Mesenchymal stem cell (in vitro differentiated cells and primary cell): ENCODE measurements at places on chromosomes 12 and 14.

DNA sequence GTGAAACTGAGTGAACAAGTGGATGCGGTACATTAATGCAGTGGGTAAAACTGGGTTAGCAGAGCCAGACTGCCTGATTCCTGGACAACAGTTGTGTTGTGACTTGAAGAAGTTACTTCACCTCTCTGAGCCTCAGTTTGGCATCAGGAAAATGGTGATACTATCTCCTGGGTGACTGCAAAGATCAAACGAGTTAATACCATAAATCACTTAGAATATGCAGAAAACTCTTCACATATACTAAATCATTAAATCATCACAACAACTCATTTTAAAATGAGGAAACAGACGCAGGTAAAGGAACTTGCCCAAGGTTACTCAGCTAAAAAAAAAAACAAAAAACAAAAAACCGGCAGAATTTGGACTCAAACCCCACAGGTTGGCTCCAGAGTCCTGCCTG lies 811 bp downstream of the MTERF2 start:
- no peaks in the 10 kb centered on the region for H3K27me3 ChIP-seq
- peaks cover 8% of the 10 kb centered on the region for H3K4me1 ChIP-seq
- H3K27ac ChIP-seq: peak overlapping the region; percentile 91
- no peak for DNase-seq
- H3K36me3 ChIP-seq: peaks cover 5% of the 10 kb centered on the region
- peak overlapping the region; percentile 83 for H3K4me3 ChIP-seq

- no peaks in the 10 kb centered on the region for H3K4me1 ChIP-seq
- no peak for DNase-seq
- no peaks in the 10 kb centered on the region for H3K27me3 ChIP-seq
- no peaks in the 10 kb centered on the region for H3K36me3 ChIP-seq
Measured at GRCh38 chr12:80230068-80230467, 130.7 kb downstream of the OTOGL start.

DNA sequence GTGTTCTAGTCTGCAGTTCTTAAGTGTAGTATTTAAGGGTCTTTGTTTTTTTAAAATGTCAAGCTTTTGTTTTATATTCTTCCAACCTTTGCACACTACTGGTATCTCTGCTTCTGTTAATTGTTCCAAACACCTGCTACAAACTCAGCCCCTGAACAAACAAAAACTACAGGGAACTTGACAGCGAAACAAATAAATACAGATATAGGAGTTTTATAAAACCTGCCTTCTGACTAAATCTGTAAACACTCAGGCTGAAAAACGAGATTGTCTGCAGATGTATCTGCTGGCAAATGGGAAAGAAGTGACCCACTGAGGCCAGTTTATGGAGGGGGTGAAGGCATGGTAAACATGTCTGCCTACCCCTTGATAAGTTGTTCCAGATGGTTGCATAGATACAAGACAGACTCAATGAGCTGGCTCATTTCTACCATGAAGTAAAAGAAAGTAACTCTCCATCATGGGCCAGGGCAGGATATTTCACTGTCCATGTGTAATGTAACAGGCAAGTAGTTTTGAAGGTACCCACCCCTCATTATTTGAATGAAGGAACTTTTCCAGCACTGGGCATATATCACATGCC lies 75.6 kb downstream of the LMO3 start:
- DNase-seq: no peak
- H3K4me3 ChIP-seq: no peak overlapping the region
- H3K27ac ChIP-seq: no peak overlapping the region
- H3K4me1 ChIP-seq: no peaks in the 10 kb centered on the region

GRCh38 chr12:61916831-61917230 lies 343.4 kb upstream of the USP15 start:
- no peaks in the 10 kb centered on the region for H3K4me1 ChIP-seq
- H3K4me3 ChIP-seq: no peak overlapping the region
- H3K27ac ChIP-seq: no peak overlapping the region
- H3K36me3 ChIP-seq: no peaks in the 10 kb centered on the region

DNA sequence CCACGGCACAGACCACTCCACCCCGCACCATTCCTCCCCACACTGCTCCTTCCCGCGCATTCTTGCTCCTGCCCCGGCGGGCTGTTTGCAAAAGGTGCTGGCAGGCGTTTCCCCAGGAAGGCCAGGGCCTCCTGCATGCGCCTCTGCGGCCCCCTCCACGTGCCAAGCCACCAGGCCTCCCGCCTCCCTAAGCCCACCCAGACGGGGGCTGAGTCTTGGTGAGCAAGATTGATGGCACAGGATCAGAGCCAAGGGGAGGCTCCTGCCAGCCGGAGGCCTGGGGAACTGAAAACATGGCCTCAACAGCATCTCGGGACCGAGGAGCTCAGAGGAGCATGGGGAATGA lies 328.3 kb upstream of the DIO3 start:
- H3K27me3 ChIP-seq: peaks cover 31% of the 10 kb centered on the region
- H3K4me1 ChIP-seq: peaks cover 13% of the 10 kb centered on the region
- no peak for DNase-seq
- no peaks in the 10 kb centered on the region for H3K36me3 ChIP-seq

GRCh38 chr12:106919910-106920544 lies 35.7 kb upstream of the TMEM263 start:
- H3K27ac ChIP-seq: no peak overlapping the region
- DNase-seq: peak; percentile 58

GRCh38 chr14:71739273-71739990 lies 192.8 kb upstream of the RGS6 start:
- H3K27ac ChIP-seq: no peak overlapping the region
- no peaks in the 10 kb centered on the region for H3K4me1 ChIP-seq
- no peak for DNase-seq
- no peaks in the 10 kb centered on the region for H3K27me3 ChIP-seq
- H3K4me3 ChIP-seq: no peak overlapping the region
- H3K36me3 ChIP-seq: peaks cover 43% of the 10 kb centered on the region

DNA sequence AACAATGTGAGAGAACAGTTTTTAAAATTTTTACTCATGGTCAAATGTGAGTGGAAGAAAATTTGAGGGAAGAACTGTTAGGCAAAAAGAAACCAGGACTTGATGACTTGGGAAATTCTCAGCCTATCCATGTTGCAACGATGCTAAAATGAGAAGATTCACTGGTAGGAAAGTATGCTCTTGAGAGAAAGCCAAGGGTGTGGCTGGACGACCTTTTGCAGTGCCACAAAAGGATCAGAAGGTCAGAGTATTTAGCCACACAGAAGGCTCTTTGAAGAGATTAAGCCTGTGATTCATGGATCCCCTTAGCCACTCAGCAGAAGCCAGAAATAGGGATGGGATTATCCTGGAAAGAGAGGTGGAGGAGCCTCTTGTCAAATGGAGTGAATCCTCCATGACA lies 336.8 kb downstream of the LRIG3 start:
- no peaks in the 10 kb centered on the region for H3K27me3 ChIP-seq
- no peak overlapping the region for H3K4me3 ChIP-seq
- H3K36me3 ChIP-seq: no peaks in the 10 kb centered on the region
- no peak overlapping the region for H3K27ac ChIP-seq
- peak; percentile 57 for DNase-seq
- H3K4me1 ChIP-seq: no peaks in the 10 kb centered on the region

- H3K4me1 ChIP-seq: peaks cover 3% of the 10 kb centered on the region
- H3K27me3 ChIP-seq: no peaks in the 10 kb centered on the region
- H3K4me3 ChIP-seq: no peak overlapping the region
- H3K27ac ChIP-seq: peak overlapping the region; percentile 39
- no peak for DNase-seq
Measured at GRCh38 chr14:86997271-86997670, 995.7 kb downstream of the GALC start.

DNA sequence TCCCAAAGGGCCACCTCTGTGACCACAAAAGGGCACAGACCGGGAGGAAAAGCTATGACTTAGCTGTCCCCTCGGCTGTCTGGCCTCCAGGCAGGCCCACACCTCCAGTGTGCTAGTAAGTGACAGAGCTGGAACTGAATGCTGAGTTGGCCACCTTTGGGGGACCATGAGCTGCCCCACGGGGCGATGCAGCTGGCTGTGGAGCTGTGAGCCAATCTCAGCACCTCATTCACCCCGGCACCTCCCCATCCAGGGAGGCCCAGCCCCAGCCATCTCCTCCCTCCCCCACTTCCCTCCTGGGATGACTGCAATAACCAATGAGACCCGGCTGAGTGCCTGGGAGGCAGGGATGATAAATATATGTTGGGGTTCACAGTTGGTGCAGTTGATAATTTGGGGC lies 12.2 kb upstream of the TESC start:
- H3K36me3 ChIP-seq: no peaks in the 10 kb centered on the region
- DNase-seq: no peak
- H3K4me1 ChIP-seq: peaks cover 7% of the 10 kb centered on the region
- H3K27me3 ChIP-seq: peaks cover 52% of the 10 kb centered on the region
- H3K4me3 ChIP-seq: no peak overlapping the region

DNA sequence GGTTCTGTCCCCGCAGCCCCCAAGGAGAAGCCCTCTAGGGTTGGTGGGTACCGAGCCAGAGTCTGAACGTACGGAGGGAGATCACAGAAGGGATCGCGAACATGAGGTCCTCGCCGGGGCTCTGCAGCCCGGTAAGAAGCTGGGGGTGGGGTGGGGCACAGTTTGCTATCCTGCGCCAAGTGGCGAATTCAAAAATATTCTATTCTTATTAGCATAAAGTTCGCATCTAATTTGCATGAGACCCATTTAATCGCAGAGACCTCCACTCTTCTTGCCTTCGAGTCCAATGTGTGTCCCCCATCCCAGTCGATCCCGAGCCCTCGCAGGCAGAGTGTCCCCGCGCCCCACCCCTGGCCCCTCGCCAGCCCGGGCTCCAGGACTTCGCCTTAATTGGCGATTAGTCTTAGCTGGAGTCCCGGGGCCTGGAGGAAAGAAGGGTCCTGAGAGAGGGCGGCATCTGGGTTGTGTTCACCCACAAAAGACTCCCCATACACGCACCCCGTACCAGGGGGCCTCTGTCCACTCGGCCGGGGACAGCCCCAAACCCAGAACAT lies 604 bp upstream of the ARHGEF25 start:
- H3K4me1 ChIP-seq: peaks cover 16% of the 10 kb centered on the region
- no peak for DNase-seq
- H3K36me3 ChIP-seq: peaks cover 50% of the 10 kb centered on the region
- no peak overlapping the region for H3K27ac ChIP-seq
- no peaks in the 10 kb centered on the region for H3K27me3 ChIP-seq

DNA sequence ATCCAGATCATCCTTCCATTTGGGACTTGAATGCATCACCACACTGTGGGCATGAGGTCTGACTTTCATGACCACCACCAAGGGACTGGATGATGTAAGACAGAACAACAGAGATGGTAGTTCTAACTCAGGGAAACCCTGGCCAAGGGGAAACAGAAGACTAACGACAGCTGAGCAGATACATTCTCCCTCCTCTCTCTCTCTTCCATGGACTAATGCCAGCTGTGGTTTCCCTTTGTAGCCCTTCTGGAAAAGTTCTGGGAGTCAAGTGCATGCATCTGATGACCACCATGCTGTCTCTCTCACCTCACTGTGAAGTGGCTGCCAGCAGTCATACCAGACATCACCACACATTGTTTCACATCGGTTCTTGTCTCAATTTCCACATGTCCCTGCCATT lies 3.4 kb downstream of the TAS2R30 start:
- H3K27me3 ChIP-seq: no peaks in the 10 kb centered on the region
- no peaks in the 10 kb centered on the region for H3K36me3 ChIP-seq
- DNase-seq: no peak
- H3K4me1 ChIP-seq: peaks cover 1% of the 10 kb centered on the region

GRCh38 chr12:108853981-108854446 lies 3.4 kb downstream of the SSH1 start:
- H3K36me3 ChIP-seq: peaks cover 11% of the 10 kb centered on the region
- no peak overlapping the region for H3K4me3 ChIP-seq
- DNase-seq: peak; percentile 96
- H3K27ac ChIP-seq: peak overlapping the region; percentile 83
- H3K27me3 ChIP-seq: no peaks in the 10 kb centered on the region

GRCh38 chr12:50132505-50133135 lies 20.6 kb downstream of the COX14 start:
- no peak overlapping the region for H3K4me3 ChIP-seq
- H3K4me1 ChIP-seq: peaks cover 2% of the 10 kb centered on the region
- no peaks in the 10 kb centered on the region for H3K27me3 ChIP-seq
- H3K36me3 ChIP-seq: peaks cover 32% of the 10 kb centered on the region
- no peak overlapping the region for H3K27ac ChIP-seq

GRCh38 chr12:80364056-80364455 lies 80.0 kb upstream of the PTPRQ start:
- H3K27me3 ChIP-seq: no peaks in the 10 kb centered on the region
- H3K4me1 ChIP-seq: no peaks in the 10 kb centered on the region
- DNase-seq: peak; percentile 1
- H3K4me3 ChIP-seq: no peak overlapping the region

DNA sequence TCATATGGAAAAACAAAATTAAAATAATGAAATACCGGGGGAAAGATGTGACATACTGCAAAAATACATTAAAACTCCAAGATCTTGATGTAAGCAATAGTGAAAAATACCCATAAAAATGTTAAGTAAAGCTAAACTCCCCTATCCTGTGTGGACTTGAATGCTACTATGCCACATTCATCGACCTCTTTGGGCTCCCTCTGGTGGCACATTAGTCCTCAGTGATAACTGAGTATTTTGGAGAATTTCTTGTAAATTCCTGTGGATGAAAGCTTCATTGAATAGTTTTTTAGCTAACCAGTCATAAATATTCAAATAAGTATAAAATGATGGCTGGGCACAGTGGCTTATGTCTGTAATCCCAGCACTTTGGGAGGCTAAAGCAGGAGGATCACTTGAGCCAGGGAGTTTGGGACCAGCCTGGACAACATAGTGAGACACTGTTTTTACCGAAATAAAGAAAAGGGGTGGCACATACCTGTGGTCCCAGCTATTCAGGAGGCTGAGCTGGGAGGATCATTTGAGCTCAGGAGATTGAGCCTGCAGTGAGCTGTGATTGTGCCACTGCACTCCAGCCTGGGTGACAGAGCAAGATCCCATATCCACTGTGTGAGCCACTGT lies 42.4 kb upstream of the SGPP1 start:
- H3K36me3 ChIP-seq: no peaks in the 10 kb centered on the region
- DNase-seq: peak; percentile 61
- H3K27me3 ChIP-seq: no peaks in the 10 kb centered on the region
- no peak overlapping the region for H3K4me3 ChIP-seq

GRCh38 chr12:5280086-5280485 lies 151.8 kb upstream of the NTF3 start:
- no peak overlapping the region for H3K27ac ChIP-seq
- no peak for DNase-seq
- no peak overlapping the region for H3K4me3 ChIP-seq
- no peaks in the 10 kb centered on the region for H3K36me3 ChIP-seq
- no peaks in the 10 kb centered on the region for H3K4me1 ChIP-seq

GRCh38 chr14:42719391-42719790 lies 1112.7 kb downstream of the LRFN5 start:
- H3K4me3 ChIP-seq: no peak overlapping the region
- H3K36me3 ChIP-seq: no peaks in the 10 kb centered on the region
- H3K27ac ChIP-seq: no peak overlapping the region
- DNase-seq: no peak
- no peaks in the 10 kb centered on the region for H3K4me1 ChIP-seq

DNA sequence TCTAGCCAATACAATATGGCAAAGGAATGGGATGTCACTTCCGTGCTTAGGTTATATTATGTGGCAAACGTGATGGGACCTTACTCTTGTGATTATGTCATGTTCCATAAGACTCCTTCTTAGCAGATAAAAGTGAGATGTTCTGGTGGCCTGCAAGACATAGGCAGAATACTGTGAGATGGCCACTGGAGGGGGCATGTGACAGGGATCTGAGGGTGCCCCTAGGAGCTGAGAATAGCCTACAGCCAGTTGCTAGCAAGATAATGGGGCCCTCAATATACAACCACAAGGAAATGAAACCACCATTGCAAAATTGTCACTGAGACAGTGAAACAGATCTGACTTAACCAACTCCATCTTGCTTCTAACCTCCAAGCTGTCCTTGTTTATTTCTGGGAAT lies 151.4 kb upstream of the SSTR1 start:
- H3K4me1 ChIP-seq: no peaks in the 10 kb centered on the region
- no peak overlapping the region for H3K27ac ChIP-seq
- DNase-seq: peak; percentile 37
- no peaks in the 10 kb centered on the region for H3K36me3 ChIP-seq
